Activated T-helper 1 cell treated with anti-CD3 and anti-CD28 coated beads, Interleukin-12 subunit alpha, Interleukin-12 subunit beta, Interleukin-2, Interleukin-4 antibody, amounts not matched to agents 30 ng/mL and 10 ng/mL and 1 ng/mL, durations not matched to agents 14 hours and 24 hours and 36 hours (primary cell): ENCODE measurements at places on chromosomes 13 and 19. TPM values are rescaled to one million over a fixed set of nuclear protein-coding genes. Genes with fewer than 3 reads are reported as not detected.

USHBP1 gene
- total RNA-seq = 0.10 and 0.26 TPM in 2 replicates

GRIN3B gene
- not detected in 2 replicates for total RNA-seq

TNFSF13B gene
- total RNA-seq = 2.9 and 3.4 TPM in 2 replicates

ZIC2 gene
- 0.08 and 0.10 TPM in 2 replicates for total RNA-seq

KCNC3 gene
- 23.7 and 24.0 TPM in 2 replicates for total RNA-seq

FGF21 gene
- total RNA-seq = not detected in 2 replicates

PRR22 gene
- total RNA-seq = 7.4 and 9.2 TPM in 2 replicates

ZNF470 gene
- 1.2 and 2.4 TPM in 2 replicates for total RNA-seq

IGFL2 gene
- 0.23 TPM in 1 of 2 replicates, not detected in the other for total RNA-seq

PGLYRP2 gene
- 0.07 TPM in 1 of 2 replicates, not detected in the other for total RNA-seq

LILRB5 gene
- total RNA-seq = not detected in 2 replicates

GAPDHS gene
- total RNA-seq = not detected in 2 replicates

NOVA2 gene
- not detected in 2 replicates for total RNA-seq

DNA sequence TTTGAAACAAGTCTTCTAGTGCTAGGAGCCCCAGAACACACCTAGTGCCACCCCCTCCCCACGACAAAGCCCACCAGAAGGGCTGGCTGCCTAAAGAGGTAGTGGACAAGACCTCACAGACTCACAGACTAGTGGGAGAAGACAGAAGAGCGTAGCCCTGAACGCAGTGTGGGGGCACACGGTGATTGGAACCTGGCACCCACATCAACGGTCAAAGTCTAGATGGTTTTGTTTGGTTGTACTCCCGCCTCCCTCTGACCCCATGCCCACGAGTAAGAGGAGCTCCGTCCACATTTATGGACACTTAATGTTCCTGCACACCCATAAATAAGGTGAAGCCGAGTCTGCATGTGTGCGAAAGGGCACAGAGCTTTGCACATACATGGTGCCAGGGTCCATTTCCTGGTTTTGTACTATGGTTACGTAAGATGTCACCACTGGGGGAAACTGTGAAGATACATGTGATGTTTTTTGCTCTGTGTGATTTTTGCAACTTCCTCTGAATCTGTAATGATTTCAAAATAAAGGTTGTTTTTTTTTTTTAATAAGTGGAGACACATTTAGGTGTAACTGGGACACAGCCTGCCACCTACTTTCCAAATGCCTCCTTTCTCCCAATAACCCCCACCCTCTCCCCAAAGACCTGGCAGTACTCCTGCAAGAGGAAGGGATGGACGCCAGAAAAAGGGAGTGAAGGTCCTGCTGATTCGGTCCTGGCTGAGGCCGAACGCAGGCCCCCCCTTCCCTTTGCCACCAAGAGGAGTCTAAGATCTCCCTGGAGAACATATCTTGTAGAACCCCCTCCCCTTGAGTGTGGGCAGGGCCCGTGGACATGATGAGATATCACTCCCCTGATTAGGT lies 72.8 kb downstream of the GNG7 start:
- no peak for DNase-seq

GRCh38 chr19:32676186-32676894 lies 692 bp downstream of the RGS9BP start:
- no peak for DNase-seq

DNA sequence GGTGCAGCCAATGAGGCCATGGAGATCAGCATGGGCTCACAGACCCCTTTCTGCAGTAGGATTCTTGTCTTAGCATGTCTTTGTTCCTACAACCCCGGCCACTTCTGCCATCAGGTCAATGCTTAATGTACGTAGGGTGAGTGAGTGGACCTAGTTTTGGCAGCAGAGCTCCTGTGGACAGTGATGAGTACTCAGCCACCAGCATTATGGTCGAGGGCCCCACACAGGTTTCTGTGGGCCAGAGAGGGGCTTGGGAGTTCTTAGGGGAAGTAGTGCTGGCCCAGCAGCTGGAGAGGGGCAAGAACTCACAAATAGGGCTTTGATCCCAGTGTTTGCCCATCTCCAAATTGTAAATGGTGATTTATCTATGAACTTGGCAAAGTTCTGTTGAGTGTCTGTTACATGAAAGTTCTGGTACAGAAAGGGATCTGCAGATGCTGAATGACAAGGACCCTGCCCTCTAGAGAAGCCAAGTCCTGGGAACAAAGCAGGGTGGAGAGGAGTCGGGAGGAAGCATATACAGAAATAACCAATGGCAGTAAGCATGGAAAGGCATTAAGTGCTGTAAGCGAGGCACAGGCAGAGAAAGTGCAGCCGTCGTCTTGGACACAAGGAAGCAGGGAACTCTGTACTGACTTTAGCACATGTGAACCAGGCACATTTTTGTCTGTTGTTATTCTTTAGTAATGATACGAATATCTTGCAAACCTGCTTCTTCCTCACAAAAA lies 185.1 kb downstream of the MTUS2 start:
- DNase-seq = no peak

DNA sequence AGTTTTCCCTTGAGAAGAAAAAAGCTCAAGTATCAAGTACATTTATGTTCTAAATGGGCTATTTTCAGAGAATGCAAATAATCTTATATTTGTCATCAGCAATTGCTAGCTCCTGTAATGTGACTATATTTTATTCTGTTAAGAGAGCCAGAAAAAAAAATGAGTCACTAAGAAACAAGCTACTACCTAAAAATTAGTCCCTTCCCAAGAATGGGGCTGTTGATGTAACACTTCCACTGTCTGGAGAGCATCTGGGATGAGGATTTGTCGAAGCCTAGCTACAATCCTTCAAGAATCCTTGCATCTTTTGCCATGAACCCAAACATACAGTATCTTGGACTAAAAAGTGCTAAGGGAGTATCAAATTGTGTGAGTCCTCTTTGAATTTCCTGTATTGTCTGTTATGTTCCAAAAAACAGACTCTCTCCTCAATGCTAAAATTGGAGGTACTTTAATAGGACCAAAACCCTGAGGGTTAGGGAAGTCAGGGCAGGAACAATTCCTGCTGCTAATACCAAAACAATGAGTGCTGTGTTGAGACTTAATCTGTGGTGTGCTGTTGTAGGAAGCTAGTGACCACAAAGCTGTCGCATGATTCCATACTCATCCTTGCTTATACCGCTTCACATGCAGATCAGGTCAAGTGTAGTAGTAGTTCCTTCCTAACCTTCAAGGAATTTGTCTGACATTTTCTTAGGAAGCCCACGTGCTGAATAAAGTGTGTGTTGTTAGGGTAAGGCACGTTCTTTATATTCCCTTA lies 4.9 kb upstream of the ZC3H13 start:
- no peak for DNase-seq

DNA sequence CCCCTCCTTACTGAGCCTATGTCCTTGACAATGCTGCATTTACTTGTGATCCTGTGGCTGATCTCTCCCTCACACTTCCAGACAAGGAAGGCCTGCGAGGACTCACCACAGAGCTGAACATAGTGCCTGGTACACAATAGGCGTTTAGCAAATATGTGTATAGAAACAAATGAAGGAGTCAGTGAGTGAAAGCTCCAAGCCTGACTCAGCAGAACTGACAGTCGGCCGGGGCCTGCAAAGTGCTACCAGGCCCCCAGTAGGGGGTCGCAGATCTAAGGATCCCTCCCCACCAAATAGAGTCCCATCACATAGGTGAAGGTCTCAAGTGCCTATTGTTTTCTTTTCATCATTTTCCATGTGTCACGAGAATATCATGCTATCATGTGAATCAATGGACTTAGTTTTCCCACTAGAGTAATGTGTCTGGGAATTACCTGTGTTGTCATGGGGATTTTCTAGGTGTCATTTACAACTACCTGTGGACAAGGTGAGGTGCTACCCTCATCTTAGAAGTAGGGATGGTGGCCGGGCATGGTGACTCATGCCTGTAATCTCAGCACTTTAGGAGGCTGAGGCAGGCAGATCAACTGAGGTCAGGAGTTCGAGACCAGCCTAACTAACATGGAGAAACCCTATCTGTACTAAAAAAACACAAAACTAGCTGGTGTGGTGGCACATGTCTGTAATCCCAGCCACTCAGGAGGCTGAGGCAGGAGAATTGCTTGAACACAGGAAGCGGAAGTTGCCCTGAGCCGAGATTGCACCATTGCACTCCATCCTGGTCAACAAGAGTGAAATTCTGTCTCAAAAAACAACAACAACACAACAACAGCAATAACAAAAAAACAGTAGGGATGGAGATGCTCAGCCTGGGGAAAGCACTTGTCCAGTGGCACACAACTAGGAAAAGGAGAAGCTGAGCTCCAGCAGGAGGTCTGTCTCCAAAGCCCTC lies 50.3 kb upstream of the CYP2A7 start:
- DNase-seq = no peak

- no peak for DNase-seq
Measured at GRCh38 chr19:48632692-48633147, 4.5 kb downstream of the DBP start.

DNA sequence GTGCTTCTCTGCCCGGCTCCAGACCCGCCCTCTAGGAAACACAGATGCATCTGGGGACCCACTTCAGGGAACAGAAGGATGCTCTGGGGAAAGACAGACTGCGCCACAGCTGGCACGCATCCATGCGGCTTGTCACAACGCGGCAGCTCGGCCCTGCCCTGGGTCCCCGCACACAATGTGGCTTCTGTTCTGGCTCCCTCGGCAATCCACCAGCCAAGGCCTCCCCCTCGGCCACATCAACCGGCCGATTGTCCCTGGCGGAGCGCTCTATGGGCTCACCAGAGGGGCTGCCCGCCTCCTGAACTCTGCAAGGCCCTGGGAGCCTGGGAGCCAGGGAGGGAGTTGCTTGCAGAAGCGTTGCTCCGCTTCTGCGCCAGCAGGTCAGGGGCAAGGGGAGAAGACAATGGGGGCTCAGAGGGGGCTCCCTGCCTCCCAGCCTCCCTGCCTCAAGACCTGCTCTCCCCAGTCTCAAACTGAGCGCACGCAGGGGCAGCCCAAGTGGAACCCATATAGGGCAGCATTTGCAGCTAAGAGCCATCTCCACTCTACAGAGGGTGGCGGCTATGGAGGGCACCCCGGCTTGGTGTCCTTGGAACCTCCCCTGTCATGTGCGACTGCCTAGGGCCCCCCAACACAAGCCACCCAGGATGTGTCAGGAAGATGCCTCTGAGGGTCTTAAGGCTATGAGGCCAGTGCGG lies 37.9 kb downstream of the MLLT1 start:
- no peak for DNase-seq

DNA sequence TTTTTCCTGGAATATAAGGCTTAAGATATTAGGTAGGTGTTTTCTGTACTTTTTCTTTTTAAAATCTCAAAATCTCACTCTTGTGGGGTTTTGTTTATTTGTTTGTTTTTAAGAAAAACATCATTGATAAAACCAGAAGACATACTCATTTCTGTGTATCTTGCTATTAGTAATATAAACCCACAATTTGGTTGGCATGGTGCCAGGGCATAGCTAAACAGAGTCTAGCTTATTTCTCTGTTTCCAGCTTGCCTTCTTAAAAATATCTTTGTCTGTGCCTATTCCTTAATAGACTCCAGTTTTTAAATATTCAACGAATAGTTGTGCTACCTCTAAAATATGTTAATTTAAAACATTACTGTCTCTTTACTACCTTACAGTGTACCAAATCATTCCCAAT lies 1121.9 kb upstream of the PCDH20 start:
- no peak for DNase-seq

GRCh38 chr13:36068566-36068965 lies 62.6 kb downstream of the DCLK1 start:
- no peak for DNase-seq

GRCh38 chr13:60335531-60335930 lies 61.5 kb upstream of the TDRD3 start:
- DNase-seq = no peak

GRCh38 chr19:48716562-48717291 lies 2.8 kb downstream of the MAMSTR start:
- DNase-seq = no peak

DNA sequence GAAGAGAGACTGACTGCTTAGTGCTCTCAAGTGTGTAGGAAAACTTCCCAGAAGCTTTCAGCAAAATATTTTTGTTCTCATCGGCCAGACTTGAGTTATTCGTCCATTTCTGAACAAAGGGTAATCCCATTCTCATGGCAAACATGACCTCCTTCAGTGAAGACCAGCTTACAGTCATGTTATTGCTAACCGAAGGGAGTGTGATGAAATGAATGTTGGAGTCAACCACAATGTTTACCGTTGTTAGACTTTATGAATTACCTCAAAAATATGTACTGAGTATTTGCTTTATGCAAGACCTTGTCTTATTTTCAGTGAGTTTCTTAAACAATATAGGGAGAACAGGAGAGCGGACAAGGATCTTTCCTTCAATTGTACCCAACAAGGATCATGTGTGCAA lies 228.6 kb downstream of the LMO7 start:
- no peak for DNase-seq

DNA sequence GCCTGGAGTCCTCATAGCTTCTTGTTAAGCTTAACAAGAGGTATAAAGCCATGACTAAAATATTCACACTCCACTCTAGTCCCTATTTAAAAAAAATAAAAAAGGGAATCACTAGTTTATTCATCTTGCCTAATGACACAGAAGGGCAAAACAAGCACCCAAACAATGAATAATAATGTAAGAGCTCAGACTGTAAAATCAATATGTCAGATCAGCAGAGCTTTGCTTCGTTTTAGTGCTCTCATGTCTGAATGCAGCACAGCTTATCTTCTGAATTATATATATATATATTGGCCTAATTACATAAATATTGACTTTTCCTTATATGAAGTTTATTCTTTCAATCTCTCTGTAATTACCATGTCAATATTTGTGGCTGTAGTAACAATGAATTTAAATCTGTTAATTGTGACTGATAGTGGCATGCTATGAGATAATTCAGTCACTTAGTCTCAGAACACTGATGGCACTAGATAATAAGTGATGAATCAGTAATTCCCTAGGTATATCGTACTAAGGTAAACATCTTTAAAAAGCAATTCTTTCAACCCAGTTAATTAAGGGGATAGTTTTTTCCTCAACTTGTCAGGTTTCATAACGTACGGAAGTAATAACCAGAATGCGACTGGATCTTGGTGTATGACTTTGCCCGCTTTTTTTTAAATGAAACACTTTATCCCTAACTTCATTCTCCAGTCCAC lies 361.9 kb upstream of the GPC6 start:
- no peak for DNase-seq

- no peak for DNase-seq
Measured at GRCh38 chr19:17877696-17878095, 6.0 kb downstream of the SLC5A5 start.

DNA sequence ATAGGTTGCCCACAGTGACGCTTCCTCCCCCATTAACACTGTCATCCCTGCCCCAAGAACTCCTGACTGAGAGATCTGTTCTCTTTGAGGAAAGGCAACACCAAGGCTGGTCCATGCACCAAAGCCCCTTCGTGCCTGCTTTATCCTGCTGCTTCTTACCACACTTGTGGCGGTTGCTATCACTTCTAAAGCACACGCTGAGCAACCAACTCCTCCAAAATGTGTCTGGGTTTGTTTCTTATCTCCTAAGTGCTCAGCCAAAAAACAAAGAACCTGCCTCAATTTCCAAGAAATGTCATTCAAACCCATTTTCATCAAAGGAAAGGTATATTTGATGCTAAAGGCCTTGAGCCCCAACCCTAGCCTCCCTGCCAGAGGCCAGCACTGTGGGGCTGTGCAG lies 14.6 kb downstream of the ATP7B start:
- no peak for DNase-seq

- no peak for DNase-seq
Measured at GRCh38 chr13:102651892-102652291, 43.0 kb downstream of the METTL21C start.

GRCh38 chr13:44879452-44880058 lies 109.7 kb downstream of the NUFIP1 start:
- DNase-seq = no peak

- no peak for DNase-seq
Measured at GRCh38 chr13:102170305-102170704, 231.5 kb downstream of the FGF14 start.
